ENCODE measurements at places on chromosomes 7 and 10. TPM values are rescaled to one million over a fixed set of nuclear protein-coding genes. Genes with fewer than 3 reads are reported as not detected.

DNA sequence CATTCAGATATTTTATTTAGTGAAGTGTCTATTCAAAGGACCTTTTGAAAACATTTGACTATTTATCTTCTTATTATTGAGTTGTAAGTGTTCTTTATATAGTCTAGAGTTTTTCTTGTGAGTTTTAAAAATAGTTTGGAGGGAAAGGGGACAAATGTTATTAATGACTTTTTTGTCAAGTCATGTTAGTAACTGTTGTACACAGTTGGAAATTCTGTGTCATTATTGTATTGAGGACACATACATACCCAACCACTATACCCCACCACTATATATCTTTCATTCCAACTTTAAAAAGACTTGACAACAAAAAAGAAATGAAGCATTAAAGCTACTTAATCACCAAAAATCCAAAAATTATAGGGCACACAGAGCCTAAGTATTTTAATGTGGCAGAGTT is 53.2 kb upstream of the OIT3 start:
- no peak for DNase-seq

DNA sequence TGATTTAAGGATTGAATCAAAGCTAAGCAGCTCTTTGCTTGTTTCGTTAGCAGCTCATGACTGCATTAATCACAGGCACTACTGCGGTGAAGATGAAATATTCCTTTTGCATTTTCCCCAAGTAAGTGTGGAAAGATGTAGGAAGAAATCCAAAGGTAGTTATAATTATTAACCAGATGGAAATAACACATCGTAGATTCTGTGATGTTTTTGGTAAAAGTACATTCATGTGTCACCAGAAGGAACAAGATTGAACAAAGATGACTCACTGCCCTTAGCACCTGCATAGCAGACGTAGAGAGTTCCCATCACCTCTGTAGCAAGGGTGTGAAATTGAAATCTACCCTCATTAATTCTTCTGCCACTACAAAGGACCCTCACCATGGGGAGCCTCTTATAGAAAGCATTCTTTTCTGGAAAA is 37.1 kb downstream of the SMURF1 start:
- peak; percentile 41 for DNase-seq

DNA sequence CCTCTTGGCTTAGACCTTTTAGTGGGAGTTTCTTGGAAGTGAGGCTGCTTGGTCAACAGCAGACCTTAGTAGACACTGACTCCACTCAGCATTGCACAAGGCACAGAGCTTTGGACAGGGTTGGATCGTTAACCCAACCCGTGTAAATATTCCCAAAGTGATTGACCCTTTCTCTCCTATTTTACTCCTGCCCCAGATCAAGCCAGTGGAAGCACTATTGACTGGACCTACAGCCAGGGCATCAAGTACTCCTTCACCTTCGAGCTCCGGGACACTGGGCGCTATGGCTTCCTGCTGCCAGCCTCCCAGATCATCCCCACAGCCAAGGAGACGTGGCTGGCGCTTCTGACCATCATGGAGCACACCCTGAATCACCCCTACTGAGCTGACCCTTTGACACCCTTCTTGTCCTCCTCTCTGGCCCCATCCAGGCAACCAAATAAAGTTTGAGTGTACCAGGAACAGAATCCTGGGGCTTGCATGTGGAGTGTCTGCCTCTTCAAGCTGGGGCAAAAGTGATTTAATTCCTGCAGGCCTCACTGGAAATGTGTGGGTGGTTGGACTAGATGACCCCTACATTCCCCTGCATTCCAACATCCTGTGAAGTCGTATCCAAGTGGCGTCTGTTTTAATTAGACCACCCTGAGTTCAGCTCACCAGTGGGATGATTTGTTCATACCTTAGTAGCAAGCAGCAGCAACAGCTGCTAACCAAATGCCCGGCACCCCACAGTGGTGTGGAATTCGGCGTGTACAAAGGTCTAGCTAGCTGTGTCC is 7.5 kb downstream of the CPA1 start:
- no peak for DNase-seq

- no peak for DNase-seq
Measured at GRCh38 chr10:23630376-23630775, 191.5 kb downstream of the OTUD1 start.

DNA sequence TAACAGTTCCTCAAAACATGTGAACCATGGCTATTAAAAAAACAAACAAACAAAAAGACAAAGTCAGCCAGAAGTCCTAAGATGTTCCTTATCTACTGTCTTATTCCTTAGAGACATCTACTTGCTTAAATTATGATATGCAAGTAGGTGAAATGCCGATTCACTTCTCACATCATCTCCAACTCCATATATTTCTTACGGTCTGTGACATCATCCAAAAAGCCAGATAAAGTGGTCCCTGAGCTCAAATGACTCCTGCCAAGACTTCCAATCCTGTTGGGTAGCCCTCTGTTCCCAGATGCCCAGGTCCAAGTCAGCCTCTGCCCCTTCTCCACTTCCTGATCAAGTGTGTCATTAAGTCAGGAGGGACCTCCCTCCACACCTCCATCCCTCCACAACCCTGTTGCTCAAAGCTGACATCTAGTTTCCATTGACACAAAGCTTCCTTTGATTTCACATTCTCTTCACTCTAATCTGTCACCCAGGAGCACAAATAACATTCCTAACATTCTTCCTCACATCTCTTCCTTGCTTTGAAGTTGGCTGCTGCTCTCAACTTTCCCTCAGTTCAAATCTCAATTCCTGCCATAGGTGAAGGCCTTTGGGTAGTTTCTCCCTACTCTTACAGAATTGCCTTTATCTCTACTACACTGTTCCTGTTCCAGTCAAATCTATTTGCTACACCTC is 56.1 kb upstream of the PDLIM1 start:
- DNase-seq, result peak; percentile 14

DNA sequence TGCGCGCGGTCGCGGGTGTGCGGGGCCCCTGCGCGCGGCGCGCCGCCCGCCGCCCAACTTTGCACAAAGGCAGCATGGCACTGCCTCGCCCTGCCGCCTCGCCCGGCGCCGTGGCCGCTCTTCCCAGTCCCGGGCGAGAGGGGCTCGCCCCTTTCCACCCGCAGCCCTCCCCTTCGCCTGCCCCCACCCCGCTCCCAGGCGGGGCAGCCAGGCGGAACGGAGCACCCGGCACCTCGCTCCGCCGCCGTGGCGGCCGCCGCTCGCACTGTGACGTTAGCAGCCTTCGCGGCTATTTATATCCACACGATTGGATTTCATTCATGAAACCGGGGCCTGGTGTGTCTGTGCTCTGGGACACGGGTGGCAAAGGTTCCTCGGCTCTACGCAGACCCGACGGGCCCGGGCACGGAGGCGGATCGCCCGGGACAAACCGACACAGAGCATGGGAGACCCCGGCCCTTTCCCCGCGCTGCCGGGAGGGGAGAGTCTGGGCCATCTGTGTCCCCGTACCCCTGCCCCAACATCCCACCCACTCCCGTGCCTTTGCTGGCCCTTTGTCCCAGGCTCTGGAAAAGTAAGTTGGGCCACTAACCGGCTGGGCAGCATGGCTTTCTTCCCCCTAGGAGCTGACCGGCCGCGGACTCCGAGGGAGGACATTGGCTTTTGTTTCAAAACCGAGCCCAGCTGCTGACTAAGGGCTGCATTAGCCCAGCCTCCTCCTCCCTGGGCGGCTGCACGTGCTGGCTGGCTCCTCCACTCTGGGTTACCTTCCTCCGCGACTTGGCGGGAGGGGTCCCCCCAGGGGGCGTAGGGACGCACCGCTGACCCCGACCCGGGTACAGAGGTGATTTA is at the start of gene RHOBTB1:
Gene RHOBTB1 (minus strand): TSS at position 128 of the 852 bp plus-strand sequence. CDS start 32,643 bp downstream, outside the sequence.
- peak; percentile 87 for DNase-seq

DNA sequence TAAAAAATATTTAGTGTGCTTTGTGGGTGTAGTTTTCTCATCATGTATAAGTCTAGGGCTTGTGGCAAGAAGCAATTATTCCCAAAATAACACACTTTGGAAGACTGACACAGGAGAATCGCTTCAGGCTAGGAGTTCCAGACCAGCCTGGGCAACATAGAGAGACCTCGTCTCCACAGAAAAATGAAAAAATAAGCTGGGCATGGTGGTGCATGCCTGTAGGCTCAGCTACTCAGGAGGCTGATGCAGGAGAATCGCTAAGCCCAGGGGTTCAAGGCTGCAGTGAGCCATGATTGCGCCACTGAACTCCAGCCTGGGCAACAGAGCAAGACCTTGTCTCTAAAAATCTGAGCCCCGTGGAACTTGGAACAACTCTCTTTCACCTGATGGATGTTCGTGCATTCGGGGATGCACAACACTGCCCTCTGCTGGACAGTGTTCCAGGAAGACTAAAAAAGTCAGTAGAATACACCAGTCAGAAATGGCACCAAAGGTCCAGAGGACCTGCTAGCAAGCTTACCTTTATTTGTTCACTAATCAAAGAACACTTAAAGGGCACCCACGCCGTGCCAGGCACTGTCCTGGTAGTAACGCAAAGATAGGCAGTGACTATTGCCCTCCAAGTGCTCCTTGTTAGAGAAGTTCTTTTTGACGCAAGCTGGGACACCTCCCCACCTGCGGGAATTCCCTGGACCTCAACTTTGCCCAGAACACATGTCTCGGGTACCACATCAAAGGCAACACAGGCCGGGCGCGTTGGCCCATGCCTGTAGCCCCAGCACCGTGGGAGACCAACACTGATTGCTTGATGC is 81.9 kb upstream of the CALN1 start:
- peak; percentile 76 for DNase-seq

DNA sequence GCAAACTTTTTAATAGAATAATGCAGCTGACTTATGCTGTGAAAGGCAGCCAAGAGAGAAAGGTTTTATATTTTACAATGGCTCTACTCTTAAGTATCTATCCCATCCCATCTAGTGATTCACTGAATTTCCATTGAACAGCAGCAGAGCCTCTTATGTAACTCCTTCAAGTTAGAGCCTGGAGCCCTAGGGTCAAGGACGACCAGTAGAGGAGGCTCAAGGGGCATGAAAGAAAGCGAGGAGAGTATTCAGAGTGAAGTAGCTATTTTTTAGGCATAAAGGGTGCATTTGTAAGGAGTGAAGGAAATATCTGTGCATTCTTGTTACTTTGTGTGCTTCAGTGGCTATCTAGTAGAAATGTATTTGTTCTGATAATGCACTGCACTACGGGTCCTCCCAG is 180.2 kb upstream of the TPK1 start:
- DNase-seq, result peak; percentile 6

- DNase-seq, result no peak
Measured at GRCh38 chr10:16944986-16945385, 127.8 kb upstream of the RSU1 start.

GRCh38 chr7:117949232-117949631 is 76.0 kb upstream of the CTTNBP2 start:
- peak; percentile 93 for DNase-seq

- DNase-seq, result no peak
Measured at GRCh38 chr10:88608780-88609179, 22.2 kb downstream of the LIPJ start.

DNA sequence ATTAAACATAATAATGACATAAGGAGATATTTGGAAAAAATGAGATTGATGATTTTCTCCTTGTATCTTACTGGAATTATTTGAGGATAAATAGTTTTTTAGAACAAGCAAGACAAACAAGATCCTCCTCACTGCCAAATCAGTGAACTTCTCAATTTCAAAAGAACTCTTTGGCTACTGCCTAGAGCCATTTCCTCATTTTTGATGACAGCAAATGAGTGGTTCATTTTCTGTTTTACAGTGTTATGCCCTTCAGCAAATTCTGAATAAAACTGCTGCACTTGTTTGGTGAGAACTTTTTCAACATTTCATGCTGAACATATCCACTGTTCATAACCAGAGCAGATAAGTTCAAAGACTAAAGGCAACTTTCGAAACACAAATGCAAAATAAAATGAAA is 42.5 kb upstream of the AHR start:
- DNase-seq, result no peak

GRCh38 chr10:117170244-117170643 is 27.0 kb upstream of the KCNK18 start:
- DNase-seq, result no peak

DNA sequence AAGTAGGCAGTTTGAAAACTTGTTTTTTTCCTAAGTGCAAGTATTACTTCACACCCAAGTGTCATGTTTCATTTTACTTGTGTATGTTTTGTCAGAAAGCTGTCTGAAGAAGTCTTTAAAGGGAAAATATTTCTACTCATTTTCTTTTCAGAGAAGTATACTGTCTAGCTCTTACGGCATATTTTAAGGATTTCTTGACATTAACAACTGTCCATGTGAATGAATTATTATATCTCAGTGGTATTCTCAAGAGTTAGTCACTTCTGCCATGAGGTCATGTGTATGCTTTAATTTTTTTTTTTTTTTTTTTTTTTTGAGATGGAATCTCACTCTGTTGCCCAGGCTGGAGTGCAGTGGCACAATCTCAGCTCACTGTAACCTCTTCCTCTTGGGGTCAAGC is 229.5 kb downstream of the BICC1 start:
- DNase-seq, result no peak

GRCh38 chr7:5567790-5568189 is 144.2 kb upstream of the TNRC18 start:
- no peak for DNase-seq

DNA sequence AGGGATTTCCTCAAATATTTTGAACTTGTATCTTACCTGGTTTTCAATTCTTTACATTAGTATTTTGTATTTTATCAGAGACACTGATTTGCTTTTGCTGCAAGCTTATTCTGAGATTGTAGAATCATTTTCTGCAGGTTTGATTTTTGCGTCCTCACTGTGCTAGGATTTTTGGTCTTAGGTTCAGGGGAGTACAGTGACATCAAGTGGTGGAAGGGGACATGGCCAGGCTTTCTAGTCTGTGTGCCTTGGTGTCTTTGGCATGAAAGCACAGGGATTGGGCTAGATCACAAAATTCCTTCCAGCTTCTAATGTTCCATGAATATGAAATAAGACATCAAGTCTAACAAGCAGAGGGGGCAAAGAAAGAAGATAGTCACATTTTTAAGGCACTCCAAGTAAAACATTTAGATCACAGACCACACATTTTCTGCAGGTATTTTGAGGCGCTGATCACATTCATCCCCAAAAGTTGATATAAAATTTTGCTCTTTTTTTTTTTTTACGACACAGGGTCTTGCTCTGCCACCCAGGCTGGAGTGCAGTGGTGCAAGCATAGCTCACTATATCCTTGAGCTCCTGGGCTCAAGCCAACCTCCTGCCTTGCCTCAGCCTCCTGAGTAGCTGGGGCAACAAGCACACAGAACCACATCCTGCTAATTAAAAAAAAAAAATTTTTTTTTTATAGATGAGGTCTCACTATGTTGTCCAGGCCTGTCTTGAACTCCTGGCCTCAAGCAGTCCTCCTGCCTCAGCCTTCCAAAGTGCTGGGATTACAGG is 124.4 kb downstream of the PON1 start:
- peak; percentile 60 for DNase-seq

Gene OPN1SW
- total RNA-seq, result not detected

Gene MUC12
- total RNA-seq, result 0.69 TPM

Gene ITGB8
- 13.9 TPM for total RNA-seq

Gene CLRN3
- total RNA-seq, result not detected

Gene COL17A1
- total RNA-seq, result 1.6 TPM

Gene GSTO1
- total RNA-seq, result 46.0 TPM

Gene RASSF4
- 7.7 TPM for total RNA-seq

Gene PYROXD2
- total RNA-seq, result 9.4 TPM

Gene ACHE
- total RNA-seq, result 1.3 TPM
